GM23338 (cell line): ENCODE measurements at places on chromosomes 11 and 22. TPM values are rescaled to one million over a fixed set of nuclear protein-coding genes. Genes with fewer than 3 reads are reported as not detected.

GRCh38 chr11:78300108-78300839, 111.6 kb downstream of the USP35 start:
- no peaks in the 10 kb centered on the region for H3K27me3 ChIP-seq
- H3K36me3 ChIP-seq, result no peaks in the 10 kb centered on the region
- H3K4me3 ChIP-seq, result no peak overlapping the region
- H3K27ac ChIP-seq, result no peak overlapping the region

DNA sequence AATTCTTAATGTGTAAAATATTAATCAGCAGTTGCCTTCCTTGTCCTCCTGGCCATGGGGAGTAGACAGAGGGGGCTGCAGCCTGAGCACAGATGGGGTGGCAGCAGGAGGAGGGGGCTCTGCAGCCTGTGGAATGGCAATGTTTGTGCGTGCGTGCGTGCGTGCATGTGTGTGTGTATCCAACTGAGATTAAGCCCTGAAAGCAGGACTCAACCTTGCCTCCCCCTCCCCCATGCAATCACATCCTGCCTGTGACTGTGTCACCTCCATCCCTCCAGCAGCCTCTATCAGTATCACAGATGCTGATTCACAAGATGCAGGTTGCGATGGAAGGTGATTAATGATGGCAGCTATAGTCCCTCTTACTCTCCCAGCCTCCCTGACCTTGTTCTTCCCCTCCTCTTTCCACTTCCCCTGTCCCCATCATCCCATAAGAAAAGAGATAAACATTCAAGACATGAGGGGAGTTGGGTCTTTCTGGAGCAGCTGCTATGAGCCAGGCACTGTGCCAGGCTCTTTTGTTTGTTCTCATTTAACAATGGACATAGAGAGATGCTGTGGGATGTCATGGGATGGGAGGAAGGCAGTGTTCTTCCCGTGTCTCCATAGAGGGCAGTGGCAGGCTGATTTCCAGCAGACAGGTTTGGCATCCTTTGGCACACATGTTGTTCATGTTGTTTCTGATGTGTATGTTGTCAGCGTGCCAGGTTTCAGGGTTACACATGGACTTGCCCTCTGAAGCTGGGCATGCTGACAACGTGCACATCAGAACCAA, 43.8 kb upstream of the NECTIN1 start:
- H3K27me3 ChIP-seq, result no peaks in the 10 kb centered on the region
- no peak for DNase-seq
- H3K4me1 ChIP-seq, result no peaks in the 10 kb centered on the region
- no peak overlapping the region for H3K27ac ChIP-seq
- H3K4me3 ChIP-seq, result no peak overlapping the region
- H3K36me3 ChIP-seq, result no peaks in the 10 kb centered on the region

MPPED2 gene
- 6.8 and 15.8 TPM in 2 replicates for total RNA-seq

DNA sequence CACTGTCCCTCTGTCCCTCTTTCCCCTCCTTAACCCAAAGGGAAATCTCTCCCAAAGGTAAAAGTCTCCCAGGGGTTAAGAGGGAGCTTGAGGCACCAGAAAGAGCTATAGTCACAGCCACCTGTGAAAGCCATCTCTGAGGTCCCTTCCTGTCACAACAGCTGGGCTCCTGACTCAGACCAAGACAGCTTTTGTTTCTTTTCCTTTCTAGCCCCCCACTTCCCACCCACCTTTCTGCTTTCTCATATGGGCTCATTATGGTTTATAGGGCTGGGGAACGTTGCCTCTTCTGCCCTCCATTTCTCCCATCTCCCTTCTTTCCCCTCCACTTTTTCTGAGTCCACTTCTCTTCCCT, 19.1 kb downstream of the MIF start:
- no peaks in the 10 kb centered on the region; the same call in 1 of the 2 replicates for H3K36me3 ChIP-seq
- H3K4me3 ChIP-seq, result peak overlapping the region; percentile 53
- H3K27ac ChIP-seq, result peak overlapping the region; percentile 92
- no peak for DNase-seq
- H3K27me3 ChIP-seq, result no peaks in the 10 kb centered on the region

GRCh38 chr11:34724973-34725372, 104.1 kb downstream of the EHF start:
- no peaks in the 10 kb centered on the region for H3K4me1 ChIP-seq
- no peak overlapping the region for H3K4me3 ChIP-seq
- no peaks in the 10 kb centered on the region for H3K36me3 ChIP-seq
- DNase-seq, result no peak
- no peak overlapping the region for H3K27ac ChIP-seq
- H3K27me3 ChIP-seq, result no peaks in the 10 kb centered on the region

GRCh38 chr11:61691380-61692156, 11.4 kb downstream of the DAGLA start:
- peaks cover 37% of the 10 kb centered on the region for H3K4me1 ChIP-seq
- no peaks in the 10 kb centered on the region for H3K27me3 ChIP-seq
- H3K27ac ChIP-seq, result no peak overlapping the region

OR8D2 gene
- not detected in 2 replicates for total RNA-seq
